A549 treated with RU486 at 1 μM for 4 hours (cell line): ENCODE measurements at places on chromosomes 4 and X. TPM values are rescaled to one million over a fixed set of nuclear protein-coding genes. Genes with fewer than 3 reads are reported as not detected.

Gene FOXR2
- total RNA-seq: not detected in 5 replicates

Gene RTL3
- total RNA-seq: 0.05 to 0.07 TPM (median 0.06 TPM) in 3 of 5 replicates, not detected in the others

Gene PLP1
- not detected in 5 replicates for total RNA-seq

Gene PTCHD1
- 0.01 to 0.05 TPM in 2 of 5 replicates, not detected in the others for total RNA-seq

Gene PRDM5
- 3.3 to 5.8 TPM (median 4.9 TPM) in 5 replicates for total RNA-seq

Gene PQBP1
- total RNA-seq: 96.2 to 122 TPM (median 99.9 TPM) in 5 replicates

Gene CACNA1F
- total RNA-seq: not detected in 5 replicates

Gene KIF4A
- total RNA-seq: 24.2 to 29.0 TPM (median 27.9 TPM) in 5 replicates

Gene IGFBP7
- total RNA-seq: 183 to 331 TPM (median 258 TPM) in 5 replicates

Gene IL1RAPL2
- not detected in 5 replicates for total RNA-seq

Gene TIMM8A
- 28.2 to 35.5 TPM (median 29.9 TPM) in 5 replicates for total RNA-seq

Gene RPS6KA6
- 3.1 to 6.9 TPM (median 6.1 TPM) in 5 replicates for total RNA-seq

Gene REELD1
- not detected in 5 replicates for total RNA-seq

Gene OTUD6A
- total RNA-seq: not detected in 5 replicates

Gene GAGE12H
- total RNA-seq: not detected in 5 replicates

Gene RADX
- 0.06 TPM in 2 of 5 replicates, not detected in the others for total RNA-seq

Gene PLAC8
- 0.66 to 1.6 TPM (median 1.1 TPM) in 5 replicates for total RNA-seq

Gene DKK2
- total RNA-seq: not detected in 5 replicates

Gene TRAM1L1
- total RNA-seq: 0.32 to 0.74 TPM (median 0.61 TPM) in 5 replicates

Gene S100G
- total RNA-seq: not detected in 5 replicates

Gene CASP6
- total RNA-seq: 13.5 to 17.3 TPM (median 16.1 TPM) in 5 replicates

Gene IQSEC2
- 31.0 to 42.7 TPM (median 39.6 TPM) in 5 replicates for total RNA-seq

Gene NAP1L2
- 0.86 to 1.4 TPM (median 1.2 TPM) in 5 replicates for total RNA-seq

Gene GUCY1A1
- not detected in 5 replicates for total RNA-seq

Gene FGFBP2
- total RNA-seq: not detected in 5 replicates

Gene ADAMTS3
- total RNA-seq: 0.01 to 0.09 TPM (median 0.06 TPM) in 3 of 5 replicates, not detected in the others

Gene GPR173
- not detected in 5 replicates for total RNA-seq

Gene RNF128
- 0.06 to 0.09 TPM (median 0.09 TPM) in 3 of 5 replicates, not detected in the others for total RNA-seq

Gene CFP
- 0.35 to 0.88 TPM (median 0.58 TPM) in 5 replicates for total RNA-seq

Gene SEL1L3
- 23.4 to 25.2 TPM (median 24.9 TPM) in 5 replicates for total RNA-seq

Gene GYG2
- 3.6 to 5.6 TPM (median 4.3 TPM) in 5 replicates for total RNA-seq

Gene SH3TC1
- 6.7 to 10.5 TPM (median 7.7 TPM) in 5 replicates for total RNA-seq

Gene CCDC160
- total RNA-seq: not detected in 5 replicates

Gene MBTPS2
- total RNA-seq: 11.9 to 26.3 TPM (median 23.7 TPM) in 5 replicates

Gene PFKFB1
- 0.10 TPM in 1 of 5 replicates, not detected in the others for total RNA-seq

Gene PRRG3
- total RNA-seq: not detected in 5 replicates

Gene CCSER1
- total RNA-seq: not detected in 5 replicates

Gene TNMD
- not detected in 5 replicates for total RNA-seq

Gene HNRNPD
- total RNA-seq: 220 to 363 TPM (median 255 TPM) in 5 replicates

Gene TBX22
- total RNA-seq: not detected in 5 replicates

Gene ZMAT1
- 0.06 TPM in 1 of 5 replicates, not detected in the others for total RNA-seq

Gene GLRA2
- not detected in 5 replicates for total RNA-seq

Gene SUPT20HL2
- not detected in 5 replicates for total RNA-seq

Gene NAT8L
- 9.3 to 16.2 TPM (median 14.7 TPM) in 5 replicates for total RNA-seq

Gene MAGEA2
- total RNA-seq: not detected in 5 replicates

Gene MAGEE1
- 3.3 to 4.9 TPM (median 4.7 TPM) in 5 replicates for total RNA-seq

Gene SAT1
- 275 to 490 TPM (median 427 TPM) in 5 replicates for total RNA-seq

Gene BEX5
- total RNA-seq: not detected in 5 replicates

Gene IL1RAPL1
- not detected in 5 replicates for total RNA-seq

Gene TMPRSS11F
- not detected in 5 replicates for total RNA-seq

Gene SOWAHD
- 0.09 to 0.20 TPM (median 0.17 TPM) in 4 of 5 replicates, not detected in the other for total RNA-seq

Gene AVPR2
- total RNA-seq: 0.09 to 0.13 TPM in 2 of 5 replicates, not detected in the others
